ENCODE measurements at places on chromosomes 3 and 15. TPM values are rescaled to one million over a fixed set of nuclear protein-coding genes. Genes with fewer than 3 reads are reported as not detected.

GRCh38 chr3:193620650-193621049 is 27.6 kb downstream of the OPA1 start:
- DNase-seq = no peak

The RTP4 gene
- polyA plus RNA-seq = 14.8 TPM

- peak; percentile 67 for DNase-seq
Observed at GRCh38 chr3:46876313-46877300, 914 bp upstream of the PTH1R start.

The PLA2G4D gene
- 0.18 TPM for polyA plus RNA-seq

The ULK3 gene
- 91.2 TPM for polyA plus RNA-seq

DNA sequence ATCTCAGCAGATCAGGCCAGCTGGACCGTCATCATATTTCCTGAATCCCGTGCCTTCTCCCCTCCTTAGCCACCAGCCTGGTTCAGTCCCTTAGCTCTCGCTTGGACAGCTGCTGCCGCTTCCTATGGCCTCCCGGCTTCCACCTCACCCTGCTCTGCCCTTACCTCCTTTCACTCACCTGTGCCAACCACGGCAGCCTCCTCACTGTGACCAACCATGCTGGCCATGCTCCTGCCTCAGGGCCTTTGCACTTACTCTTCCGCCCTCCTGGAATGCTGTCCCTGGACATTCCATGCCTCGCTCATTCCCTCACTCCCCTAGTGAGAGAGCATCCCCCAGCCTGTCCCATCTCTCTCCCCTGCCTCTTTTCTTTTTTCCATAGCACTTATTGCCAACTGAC is 19.2 kb downstream of the GRIP2 start:
- DNase-seq = no peak

DNA sequence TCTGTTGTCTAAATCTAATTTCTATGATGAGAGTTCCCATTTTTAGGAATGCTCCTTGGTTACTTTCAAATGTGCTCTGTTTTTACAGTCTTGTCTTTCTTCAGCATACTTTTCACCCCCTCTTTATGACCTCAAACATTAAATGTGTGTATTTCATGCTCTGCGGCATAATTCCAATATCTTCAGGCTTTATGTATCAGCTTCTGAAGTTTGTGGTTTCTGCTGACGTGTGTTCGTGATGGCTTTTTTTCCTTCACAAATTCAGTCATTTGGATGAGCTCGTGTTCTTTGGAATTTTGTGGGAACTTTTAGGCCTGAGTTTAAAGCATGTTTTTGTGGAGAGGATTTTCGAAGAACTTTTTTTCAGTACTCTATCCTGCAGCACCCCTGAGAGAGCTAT is 97.7 kb upstream of the CHRNA7 start:
- no peak for DNase-seq

The GXYLT2 gene
- polyA plus RNA-seq = not detected

DNA sequence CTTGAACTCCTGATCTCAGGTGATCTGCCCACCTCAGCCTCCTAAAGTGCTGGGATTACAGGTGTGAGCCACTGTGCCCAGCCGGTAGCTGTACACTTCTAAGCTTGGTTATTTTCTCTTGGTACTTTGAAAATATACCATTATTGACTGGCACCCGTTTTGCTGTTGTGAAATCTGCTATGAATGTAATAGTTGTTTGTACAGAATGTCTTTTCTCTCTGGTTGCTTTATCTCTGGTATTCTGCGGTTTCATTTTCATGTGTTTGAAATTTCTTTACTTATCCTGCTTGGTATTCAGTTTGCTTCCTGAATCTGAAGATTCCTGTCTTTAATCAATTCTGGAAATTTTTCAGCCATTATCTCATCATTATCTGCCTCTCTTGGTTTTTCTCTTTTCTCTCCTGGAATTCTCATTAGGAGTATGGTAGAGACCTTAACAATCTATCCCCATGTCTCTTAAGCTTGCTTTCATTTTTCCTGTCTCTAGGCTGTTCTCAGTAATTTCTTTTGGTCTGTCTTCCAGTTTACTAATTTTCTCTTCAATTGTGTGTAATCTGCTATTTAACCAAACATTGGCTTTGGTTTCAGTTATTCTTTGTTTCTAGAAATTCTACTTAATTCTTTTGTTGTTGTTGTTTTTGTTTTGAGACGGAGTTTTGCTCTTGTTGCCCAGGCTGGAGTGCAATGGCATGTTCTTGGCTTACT is 2.8 kb upstream of the PAK2 start:
- DNase-seq = no peak

- no peak for DNase-seq
Observed at GRCh38 chr3:59567661-59568060, 517.8 kb upstream of the CFAP20DC start.

- peak; percentile 71 for DNase-seq
Observed at GRCh38 chr3:149377408-149378364, at the start of gene TM4SF1. Gene TM4SF1, minus strand, starts transcription at chr3:149377649. Its CDS starts 102 bp downstream, at chr3:149377547.

DNA sequence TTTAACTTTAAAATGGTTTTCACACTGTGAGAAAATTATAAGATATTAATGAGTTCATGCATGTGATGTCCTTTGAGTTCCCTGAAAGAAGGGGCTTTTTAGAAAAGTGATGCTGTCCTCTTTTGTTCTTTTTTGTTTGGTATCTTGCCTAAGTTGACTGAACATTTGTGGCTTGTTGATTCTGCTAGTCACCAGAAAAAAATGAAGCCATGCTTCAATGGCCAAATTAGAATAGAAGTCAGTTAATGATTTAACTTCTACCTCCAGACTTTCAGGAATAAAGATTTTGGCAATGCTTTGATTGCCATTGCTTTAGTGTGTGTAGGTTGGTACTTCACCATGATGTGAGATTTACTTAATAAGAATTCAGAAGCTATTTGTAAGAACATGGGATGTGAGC is 260.6 kb upstream of the NECTIN3 start:
- DNase-seq = no peak

The OR5H2 gene
- polyA plus RNA-seq = not detected

The LTF gene
- polyA plus RNA-seq = 6.0 TPM

DNA sequence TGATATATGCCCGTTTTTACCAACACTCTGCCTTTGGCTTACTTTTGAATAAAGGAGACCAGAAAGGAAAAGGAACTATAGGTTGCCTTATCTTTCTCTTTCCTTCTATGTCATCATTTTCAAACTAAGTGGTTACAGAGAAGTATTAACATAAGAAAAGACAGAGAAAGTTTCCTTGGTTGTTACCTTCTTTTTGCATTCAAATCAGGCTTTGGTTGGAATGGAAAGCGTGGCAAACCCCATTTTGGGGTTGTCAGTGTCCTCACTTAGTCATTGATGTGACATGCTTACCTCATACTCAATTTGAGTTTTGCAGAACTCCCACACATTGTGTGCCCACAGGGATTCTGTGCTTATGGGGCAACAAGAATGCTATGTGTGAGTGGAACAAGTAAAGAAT is 3.7 kb upstream of the THRB start:
- DNase-seq = no peak

The MEIS2 gene
- polyA plus RNA-seq = 13.2 TPM

- no peak for DNase-seq
Observed at GRCh38 chr3:87333393-87333892, 57.1 kb upstream of the POU1F1 start.

The KLHL6 gene
- 0.22 TPM for polyA plus RNA-seq

DNA sequence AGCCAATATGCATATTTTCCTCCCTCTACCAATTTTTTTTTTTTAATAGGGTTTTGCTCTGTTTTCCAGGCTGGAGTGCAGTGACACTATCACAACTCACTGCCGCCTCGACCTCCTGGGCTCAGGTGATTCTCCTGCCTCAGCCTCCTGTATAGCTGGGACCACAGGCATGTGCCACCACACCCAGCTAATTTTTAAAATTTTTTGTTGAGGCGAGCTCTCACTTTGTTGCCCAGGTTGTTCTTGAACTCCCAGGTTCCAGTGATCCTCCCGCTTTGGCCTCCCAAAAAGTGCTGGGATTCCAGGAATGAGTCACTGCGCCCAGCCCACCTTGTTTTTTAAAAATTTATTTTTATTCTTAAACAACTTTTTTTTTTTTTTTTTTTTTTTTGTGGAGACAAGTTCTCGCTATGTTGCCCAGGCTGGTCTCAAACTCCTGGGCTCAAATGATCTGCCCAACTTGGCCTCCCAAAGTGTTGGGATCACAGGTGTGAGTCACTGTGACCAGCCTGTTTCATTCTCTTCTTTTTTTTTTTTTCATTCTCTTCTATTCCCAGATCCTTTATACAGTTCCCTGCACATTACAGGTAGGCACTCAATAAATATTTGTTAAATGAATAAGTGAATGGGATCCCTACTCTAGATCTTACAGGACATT is 40.5 kb upstream of the PIK3CB start:
- DNase-seq = no peak

GRCh38 chr3:190010486-190010885 is 110.2 kb downstream of the P3H2 start:
- DNase-seq = no peak

The GOLGA6D gene
- polyA plus RNA-seq = not detected

The TM4SF4 gene
- 660 TPM for polyA plus RNA-seq

DNA sequence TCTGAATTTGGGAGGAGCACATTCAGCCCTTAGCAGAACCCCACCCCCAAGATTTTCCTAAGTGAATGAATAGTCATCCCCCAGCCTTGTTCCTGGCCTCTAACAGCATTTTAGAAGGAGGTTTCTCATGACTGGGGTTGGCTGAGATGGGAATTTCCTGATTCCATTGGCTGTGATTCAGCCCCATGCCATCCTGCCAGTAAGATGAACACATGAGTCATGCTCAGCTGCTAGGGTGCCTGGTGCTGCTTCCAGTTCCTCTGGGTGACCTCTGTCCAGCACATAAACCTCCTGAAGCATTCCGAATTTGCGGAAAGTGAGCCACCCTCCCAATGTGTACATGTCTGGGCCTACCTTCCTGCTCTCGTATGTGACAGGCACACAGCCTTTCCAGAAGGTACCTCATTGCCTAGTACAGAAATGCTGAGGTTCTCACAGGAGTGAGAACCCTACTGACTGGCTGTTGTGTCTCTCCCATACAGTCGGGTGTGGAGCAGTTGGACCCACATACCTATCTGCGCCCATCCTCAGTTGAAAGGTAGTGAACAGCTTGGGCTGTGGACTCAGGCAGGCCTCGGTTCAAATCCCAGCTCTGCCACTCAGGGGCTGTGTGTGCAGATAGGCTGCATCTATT is 91.7 kb downstream of the APBA2 start:
- no peak for DNase-seq

GRCh38 chr3:14317057-14317553 is 85.3 kb upstream of the SLC6A6 start:
- DNase-seq = no peak

The SYNM gene
- polyA plus RNA-seq = 3.5 TPM

DNA sequence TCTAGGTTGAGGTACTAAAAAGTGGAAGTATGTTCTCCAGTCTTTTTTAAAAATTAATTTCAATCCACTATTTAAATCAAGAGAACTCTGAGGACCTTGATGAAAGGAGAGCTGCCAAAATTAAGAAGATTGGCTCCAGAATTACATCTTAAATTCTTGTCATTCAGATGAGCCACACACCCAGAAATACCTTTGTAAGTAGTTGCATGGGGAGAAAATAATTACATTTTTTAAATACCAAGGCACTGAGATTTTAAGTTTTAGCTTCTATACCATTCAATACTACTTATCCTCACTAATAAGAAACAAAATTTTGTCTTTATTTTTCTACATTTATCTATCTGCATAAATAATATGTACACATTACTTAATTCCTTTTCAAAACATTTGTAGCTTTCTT is 1132.8 kb downstream of the OTOL1 start:
- no peak for DNase-seq

DNA sequence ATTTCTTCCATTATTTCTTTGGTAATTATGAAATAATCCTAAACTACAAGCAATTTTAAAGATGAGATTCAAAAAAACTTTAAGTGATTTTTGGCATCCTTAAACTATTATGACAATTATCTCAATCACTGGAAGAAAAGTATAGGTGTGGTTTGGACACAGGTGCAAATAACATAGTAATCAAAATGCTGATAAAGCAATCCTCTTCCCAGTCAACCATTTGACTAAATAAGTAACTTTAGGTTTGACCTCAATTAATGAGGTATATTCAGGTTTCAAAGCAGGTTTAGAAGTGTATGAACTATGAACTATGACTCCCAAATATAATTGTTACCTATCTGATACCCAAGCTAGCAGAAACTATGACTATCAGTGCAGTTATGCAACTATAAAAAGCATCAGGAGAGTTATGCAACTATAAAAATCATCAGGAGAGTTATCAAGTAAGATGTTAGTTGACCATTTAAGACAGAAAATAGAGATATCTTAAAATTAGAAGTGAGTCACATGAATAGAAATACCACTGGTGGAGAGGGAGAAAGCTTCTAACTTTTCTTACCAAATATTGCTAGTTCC is 8.9 kb upstream of the CNTN3 start:
- DNase-seq = no peak
